ENCODE measurements at places on chromosomes 11 and 22.

DNA sequence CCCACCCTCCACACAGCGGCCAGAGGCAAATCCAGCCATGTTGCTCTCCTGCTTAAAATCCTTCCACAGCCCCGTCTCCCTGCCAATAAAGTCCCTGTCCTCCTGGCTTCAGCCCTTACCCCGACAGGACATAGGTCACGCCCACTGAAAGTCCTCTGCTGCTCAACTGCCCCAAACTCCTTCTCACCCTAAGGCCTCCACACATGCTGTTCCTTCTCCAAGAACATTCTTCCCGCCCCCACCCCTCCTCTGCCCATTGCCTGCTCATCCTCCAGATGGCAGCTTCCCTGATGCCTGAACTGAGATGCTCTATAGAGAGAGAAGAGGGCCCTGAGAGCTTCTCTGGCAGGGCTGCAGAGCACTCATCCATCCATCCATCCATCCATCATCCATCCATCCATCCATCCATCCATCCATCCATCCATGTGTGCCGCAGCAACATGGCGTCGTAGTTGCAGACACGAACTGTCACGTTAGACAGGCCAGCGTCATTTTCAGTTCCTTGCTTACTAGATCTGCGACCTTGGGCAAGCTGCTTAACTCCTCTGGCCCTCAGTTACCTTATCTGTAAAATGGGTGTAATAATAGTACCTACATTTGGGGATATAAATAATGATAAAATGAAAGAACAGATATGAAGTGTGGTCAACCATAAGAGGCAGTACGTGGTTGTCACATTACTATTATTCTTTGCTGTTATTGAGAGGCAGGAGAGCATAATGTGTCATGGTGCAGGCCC, 9.4 kb downstream of the NPTXR start:
- no peak for DNase-seq

DNA sequence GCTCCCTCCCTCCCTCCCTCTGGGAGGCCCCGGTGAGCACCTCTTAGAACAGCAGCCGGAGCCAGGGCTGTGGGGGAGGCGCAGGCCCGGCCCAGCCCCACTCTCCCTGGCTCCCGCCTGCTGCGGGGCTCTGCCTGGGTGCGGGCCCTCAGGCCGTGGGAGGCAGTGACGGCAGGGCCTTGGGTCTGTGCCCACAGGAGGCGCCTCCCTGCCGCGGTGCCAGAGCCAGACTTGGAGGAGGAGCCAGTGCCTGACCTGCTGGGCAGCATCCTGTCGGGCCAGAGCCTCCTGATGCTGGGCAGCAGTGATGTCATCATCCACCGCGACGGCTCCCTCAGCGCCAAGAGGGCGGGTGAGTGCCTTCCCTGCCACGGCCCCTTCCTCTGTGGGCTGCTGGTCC, 9.5 kb downstream of the IRF7 start:
- no peak for DNase-seq

GRCh38 chr11:10017911-10018310, 276.1 kb downstream of the SBF2 start:
- no peak for DNase-seq

DNA sequence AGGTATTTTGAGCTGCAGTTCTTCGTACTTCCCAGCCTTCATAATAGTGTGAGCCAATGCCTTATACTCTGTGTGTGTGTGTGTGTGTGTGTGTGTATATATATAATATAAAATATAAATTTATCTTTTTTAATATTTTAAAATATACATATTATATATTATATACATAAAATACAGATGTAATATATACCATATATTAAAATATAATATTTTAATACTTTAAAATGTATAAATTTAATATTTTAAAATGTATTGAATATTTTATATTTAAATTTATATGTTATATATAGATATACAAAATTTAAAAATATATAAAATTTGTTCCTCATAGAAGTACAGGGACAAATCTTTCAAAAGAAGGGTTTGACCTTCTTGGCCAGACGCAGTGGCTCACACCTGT, 53.7 kb upstream of the CARD18 start:
- DNase-seq, result no peak

DNA sequence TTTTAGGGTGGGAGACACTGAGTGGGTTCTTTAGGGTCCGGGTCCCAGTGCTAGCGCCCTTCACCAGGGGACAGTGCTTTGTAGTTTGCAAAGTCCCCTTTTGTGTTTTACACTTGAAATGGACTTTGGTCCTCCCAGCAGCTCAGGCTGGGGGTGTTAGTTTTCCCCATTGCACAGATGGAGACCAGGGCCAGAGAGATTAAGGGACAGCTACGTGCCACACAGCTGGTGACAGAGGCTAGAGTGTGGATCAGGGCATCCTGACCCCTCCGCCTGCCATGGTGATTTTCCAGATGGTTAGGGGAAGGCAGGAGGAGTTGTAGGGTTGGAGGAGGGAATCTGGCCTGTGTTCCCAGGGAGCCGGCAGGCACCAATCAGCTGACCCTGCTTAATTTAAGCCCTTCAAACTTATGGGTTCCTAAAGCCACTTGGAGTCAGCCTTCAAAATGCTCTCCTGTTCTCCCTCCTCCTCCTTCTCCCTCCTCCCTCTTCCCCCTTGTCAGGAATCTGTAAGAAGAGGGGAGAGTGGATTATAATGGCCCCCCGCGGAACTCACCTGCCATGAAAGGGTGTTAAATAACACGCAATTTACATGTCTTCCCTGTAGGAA, 22.5 kb upstream of the MPPED1 start:
- DNase-seq, result no peak

GRCh38 chr11:11579012-11579988, 42.5 kb downstream of the GALNT18 start:
- no peak for DNase-seq

DNA sequence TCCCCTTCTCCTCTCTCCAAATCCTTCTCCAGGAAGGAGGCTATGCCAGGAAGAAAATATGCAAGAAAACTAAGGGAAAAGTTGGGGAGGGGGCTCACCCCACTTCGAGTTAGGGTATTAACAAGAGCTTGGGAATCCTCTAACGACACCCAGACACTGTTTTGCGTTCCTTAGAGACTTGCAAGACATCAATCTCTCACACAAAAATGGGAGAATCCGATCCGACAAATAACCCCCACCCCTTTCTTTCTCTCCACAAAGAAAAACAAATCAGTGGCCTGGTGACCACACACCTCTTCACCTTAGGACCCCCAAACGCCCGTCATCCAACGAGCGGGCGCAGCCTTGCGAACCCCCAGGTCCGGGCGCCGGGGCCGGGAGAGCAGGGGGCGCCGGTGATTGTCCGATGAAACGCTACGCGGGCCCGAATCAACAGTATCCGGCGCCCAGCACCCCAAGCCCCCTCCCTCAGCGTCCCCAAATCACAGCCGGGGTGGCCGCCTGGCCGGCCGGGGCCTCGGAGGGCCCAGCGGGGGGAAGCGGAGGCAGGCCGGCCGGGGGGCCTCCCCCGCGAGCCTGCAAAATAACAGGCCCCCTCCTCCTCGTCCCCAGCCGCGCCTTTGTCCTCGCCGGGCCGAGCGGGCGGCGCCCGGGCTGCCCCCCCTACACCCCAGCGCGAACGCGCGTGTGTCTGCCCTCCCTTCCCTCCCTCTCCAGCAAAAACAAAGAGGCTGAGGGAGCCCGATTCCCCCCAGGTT, 690 bp downstream of the CSNK1E start:
- peak; percentile 37 for DNase-seq

DNA sequence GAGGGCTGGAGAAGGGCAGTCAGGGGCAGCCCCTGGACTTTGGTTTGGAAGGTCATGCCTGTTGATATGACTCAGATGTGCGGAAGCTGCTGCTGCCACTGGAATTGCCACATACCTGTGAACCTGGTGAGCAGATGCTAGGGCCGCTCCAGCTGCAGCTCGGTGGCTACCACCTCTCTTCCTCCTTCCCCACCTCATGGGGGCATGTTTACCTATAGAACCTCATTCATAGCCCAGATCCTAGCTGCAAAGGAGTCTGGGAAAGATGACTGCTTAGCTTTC, 17.5 kb upstream of the TSPAN18 start:
- DNase-seq, result no peak

GRCh38 chr11:83033972-83034672, 37.6 kb downstream of the RAB30 start:
- DNase-seq, result no peak

DNA sequence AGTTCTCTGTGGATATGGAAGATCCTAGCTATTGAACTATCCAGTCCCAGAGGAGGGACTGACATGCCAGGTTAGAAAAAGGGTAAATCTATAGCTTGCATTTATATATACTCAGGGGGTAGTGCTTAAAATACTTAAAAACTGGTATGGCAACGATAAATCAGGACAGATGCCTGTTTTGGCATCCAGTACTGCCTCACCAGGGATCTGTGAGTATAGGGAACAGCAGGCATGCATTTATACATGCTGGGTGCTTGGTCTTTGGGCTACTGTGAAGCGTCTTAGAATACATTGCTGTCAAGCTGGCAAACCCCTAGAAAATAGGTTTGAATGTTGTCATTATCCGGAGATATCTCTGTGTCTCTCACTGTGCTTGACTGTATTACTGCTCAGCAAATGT, 94.2 kb upstream of the DRD2 start:
- no peak for DNase-seq

GRCh38 chr22:44119669-44120313, 60.9 kb upstream of the PARVG start:
- DNase-seq, result no peak

- no peak for DNase-seq
Measured at GRCh38 chr11:54930930-54931329, 224.3 kb downstream of the OR4A5 start.

DNA sequence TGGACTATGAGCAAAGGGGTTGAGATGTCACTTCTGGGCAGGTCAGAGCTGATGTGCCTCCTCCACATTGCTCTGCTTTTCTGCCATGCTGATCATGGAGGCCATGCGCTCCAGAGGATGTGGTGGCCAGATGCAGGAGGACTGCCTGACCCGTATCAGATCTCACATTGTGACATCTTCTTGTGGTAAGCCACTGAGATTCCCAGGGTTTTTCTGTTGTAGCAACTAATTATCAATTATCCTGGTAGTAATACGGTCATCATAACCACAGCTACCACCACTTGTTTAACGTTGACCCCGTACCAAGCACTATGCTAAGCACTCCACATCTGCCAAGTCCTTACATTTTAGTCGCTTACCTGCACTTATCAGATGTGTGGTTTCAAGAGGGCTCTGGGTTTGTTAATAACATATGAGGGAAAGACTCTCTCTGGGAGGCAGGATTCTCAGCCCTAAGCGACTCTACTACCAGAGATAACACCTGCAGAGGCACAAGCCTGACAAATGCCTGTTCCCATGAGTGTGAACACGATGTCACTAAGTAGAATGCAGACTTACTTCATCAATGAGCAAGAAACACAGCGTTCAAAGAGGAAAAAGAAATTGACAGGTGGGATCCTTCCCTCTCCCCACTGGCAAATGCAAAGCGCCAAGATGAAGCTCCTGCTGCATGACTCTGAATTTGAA, 63.6 kb upstream of the TIMP3 start:
- DNase-seq, result no peak

Measured in activated CD8-positive, alpha-beta memory T cell treated with anti-CD3 and anti-CD28 coated beads for 48 hours (primary cell).